Umbilical cord (tissue), 2 donors: ENCODE measurements at places on chromosomes 1 and 21. TPM values are rescaled to one million over a fixed set of nuclear protein-coding genes. Genes with fewer than 3 reads are reported as not detected.

DNA sequence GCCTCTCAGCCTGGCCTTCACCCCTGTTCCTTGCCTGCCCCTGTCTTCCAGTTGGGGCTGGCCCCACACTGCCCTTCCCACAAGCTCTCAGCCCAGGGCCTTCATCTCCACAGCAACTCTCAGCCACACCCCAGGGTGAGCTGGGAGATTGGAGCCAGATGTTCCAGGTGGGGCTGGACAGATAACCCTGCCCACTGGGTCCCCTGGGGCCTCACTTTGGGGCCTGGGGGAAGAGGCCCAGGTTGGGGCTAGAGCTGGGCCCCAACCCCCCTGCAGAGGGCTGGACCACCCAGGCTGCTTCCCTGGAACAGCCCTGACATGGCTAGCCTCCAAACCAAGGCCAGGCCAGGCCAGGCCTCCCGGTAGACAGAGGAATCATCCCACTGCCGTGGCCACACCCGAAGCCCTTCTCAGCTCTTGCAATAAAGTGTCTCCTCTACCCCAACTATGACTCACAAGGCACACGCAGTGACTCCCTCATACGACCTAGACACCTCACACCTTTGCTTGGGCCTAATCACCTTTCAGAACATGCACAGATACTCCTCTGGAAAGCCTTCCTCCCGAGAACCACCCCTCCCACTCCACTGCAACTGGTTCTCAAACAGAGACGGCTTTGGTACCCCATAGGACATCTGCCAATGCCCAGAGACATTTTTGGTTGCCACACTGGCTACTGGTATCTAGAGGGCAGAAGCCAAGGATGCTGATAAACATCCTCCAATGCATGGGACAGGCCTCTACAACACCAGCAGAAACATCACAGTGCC is 22.2 kb downstream of the SLC2A1 start:
- DNase-seq, result peak; percentile 94

- DNase-seq, result no peak
These were observed 10.3 kb downstream of the GPR25 start for GRCh38 chr1:200883118-200883517.

DNA sequence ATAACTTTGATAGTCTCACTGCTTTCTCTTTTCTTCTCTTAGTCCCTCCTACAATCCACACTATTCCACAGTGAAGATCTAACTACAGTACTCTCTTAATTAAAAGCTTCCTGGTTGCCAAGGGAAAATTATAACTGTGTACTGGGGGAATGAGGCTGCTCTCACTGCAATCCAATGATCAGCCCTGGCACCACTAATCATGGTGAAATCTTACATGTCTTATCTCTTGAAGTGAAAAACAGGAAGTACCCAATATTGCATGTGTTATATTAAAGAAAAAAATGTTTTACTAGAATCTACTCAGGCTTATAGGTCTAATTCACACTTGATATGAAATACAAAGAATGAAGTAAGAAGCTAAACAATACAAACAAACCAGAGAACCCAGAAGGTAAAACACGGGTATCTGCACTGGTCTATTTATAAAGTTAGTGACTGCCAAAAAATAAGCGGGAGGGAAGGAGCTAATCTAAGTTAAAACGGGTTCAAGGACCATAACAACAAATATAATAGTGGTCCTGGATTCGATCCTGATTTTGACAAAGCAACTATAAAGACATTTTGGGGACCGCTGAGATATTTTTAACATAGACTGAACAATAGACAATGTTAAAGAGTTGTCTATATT is 57.5 kb downstream of the RGS2 start:
- no peak for DNase-seq

GRCh38 chr1:1272341-1273208 is 1.1 kb downstream of the UBE2J2 start:
- DNase-seq, result no peak

- peak; percentile 28 for DNase-seq
These were observed at the start of gene SUSD4 for GRCh38 chr1:223363856-223364684. Gene SUSD4 (minus strand): TSS chr1:223364176. CDS start chr1:223363425, 751 bp downstream.

Gene HSD3B1
- 10.8 TPM for total RNA-seq

DNA sequence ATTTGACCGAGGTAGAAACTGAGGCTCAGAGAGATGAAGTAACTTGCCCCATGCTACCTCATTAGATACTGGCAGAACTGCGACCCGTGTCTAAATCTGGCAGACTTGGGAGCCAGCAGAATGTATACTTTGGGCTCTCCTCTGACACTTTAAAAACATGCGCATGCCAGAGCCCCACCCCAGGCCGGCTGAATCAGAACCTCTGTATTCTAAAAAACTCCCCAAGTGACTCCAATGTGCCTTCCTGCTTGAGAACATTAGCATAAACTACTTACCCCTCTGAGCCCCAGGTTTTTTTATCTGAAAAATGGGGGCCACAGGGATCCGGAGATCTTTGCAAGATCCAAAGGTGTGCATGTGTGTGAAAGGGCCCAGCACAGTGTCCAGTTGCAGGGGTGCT is 344.7 kb upstream of the USP24 start:
- DNase-seq, result no peak

- no peak for DNase-seq
These were observed 48.4 kb downstream of the TRMT1L start for GRCh38 chr1:185108321-185108720.

DNA sequence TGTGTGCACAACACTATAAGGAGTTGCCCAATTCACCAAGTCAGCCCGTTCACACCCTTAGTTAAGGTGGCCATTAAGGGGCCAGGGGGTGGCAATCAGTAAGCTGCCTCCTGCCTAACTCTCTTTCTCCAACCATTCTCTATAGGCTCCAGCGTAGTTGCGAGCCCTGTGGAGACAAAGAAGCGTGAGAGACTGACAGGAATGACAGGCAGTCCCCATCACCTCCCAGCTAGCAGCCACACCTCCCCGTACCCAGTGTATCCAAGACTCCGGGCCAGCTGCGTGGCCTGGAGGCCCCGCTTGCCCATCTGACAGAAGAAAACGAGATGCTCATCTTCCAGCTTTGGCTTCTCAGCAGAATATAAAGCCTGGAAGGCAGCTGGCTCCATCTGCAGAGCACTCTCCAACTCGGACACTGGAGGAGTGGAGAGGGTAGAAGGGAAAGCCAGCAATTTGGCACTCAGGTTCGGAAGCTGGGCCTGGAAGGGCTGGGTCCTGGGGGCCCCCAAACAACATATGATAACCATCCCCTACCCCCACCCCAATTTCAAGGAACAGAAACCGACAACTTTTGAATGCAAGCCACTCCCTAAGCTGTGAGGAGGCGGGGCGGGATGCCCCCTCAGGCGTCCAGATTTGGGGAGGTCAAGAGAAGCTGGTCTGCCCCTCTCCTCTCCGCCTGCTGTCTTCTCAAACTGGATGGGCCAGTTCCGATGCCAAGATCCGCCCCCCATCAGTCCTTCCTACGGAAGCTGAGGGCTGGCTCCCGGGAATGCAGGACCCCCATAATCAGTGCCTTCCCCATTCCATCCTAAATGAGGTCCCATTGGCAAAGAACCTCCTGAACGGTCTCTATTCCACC is 872 bp downstream of the TSTD1 start:
- DNase-seq, result peak; percentile 56

- no peak for DNase-seq
These were observed 42.9 kb downstream of the CRYAA start for GRCh38 chr21:43211760-43212115.

Gene ANKRD45
- 10.1 TPM for total RNA-seq
